ENCODE measurements at places on chromosomes 2 and 18. TPM values are rescaled to one million over a fixed set of nuclear protein-coding genes. Genes with fewer than 3 reads are reported as not detected.

DNA sequence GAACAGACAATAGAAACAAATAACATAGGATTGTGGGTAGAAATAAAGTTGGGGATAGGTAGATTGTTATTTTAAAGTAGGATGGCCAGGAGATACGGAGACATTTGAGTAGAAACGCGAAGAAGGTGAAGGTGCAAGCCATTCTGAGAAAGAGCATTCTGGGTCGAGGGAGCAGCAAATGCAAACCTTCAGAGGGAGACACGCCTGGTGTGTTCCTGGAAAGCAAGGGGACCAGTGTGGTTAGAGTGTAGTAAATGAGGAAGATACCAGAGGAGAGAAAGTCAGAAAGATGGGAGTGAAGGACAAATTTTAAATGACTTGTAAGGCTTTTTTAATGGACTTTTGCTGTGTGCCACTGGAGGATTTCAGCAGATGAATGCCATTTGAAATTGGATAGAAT lies 1.7 kb downstream of the CYP20A1 start:
- DNase-seq: no peak

GRCh38 chr2:18626958-18627650 lies 37.7 kb upstream of the NT5C1B start:
- no peak for DNase-seq

The PPP1R1C gene
- total RNA-seq: 5.2 TPM

DNA sequence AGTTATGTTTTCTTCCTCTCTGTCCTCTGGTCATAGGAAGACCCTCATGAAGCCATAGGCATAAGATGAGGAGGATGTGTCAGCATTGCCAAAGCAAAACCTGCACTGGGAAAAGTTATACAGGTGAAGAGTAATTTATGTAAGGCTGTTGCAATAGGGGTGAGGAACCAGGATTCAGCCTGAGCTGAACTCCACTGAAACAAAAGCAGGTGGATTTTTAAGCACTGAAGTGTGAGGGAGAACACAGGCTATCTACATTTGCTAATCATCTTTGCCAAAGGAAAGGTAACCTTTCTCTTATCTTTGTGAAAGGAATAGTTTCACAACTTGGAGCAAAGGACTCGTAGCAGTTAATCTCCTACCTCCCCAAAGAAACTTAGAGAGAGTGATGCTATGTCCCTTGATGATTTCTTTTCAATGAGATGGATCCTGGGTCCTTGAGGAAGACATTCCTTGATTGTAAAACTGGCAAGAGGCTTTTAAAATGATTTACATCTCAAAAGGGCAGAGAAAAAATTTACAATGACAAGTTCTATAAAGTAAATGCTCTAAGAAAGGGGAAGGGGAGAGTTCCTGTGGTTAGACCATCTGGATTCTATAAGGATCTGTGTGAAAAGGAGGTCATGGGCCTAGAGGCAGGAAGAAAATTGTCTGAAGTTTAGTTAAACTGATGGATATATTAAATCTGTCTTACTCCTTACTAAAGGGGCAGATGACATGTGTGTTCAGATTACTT lies 385.4 kb upstream of the CDH7 start:
- DNase-seq: no peak

The CDH2 gene
- total RNA-seq: 5.0 TPM

The TBR1 gene
- not detected for total RNA-seq

DNA sequence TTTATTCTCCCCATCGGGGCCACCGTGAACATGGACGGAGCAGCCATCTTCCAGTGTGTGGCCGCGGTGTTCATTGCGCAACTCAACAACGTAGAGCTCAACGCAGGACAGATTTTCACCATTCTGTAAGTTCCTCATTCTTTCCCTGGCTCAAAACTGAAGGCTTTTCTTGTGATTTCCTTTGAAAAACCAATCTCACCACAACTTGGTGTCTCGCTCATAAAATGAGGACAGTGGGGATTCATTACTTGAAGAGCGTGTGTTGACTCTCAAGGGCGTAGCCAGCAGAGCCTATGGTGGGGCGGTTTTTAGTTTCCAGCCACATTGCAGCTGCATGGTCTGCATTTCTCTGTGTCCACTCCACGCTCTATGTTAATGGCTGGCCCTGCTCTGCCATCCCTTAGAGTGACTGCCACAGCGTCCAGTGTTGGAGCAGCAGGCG lies 29.0 kb downstream of the SLC1A4 start:
- no peak for DNase-seq

The RNASEH1 gene
- 24.5 TPM for total RNA-seq
